Posterior cingulate gyrus (tissue), 11 donors: ENCODE measurements at places on chromosomes 2 and 18.
A peak's percentile ranks its signal among the peaks of the same experiment; 100 is the strongest.

DNA sequence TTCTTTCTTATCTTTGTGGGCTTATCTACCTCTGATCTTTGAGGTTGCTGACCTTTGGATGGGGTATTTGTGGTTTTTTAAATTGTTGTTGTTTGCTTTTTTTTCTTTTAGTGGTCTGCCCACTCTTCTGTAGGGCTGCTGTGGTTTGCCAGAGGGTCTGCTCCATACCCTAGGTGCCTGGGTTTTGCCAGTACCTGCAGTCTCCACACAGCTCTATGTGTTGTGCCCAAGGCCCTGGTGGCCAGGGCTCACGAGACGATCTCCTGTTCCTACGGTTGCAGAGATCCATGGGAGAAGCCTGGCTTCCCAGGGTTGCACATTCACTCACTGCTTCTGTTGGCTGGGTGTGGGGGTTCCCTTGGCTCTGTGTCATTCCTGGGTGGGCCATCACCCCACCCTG, 87.1 kb downstream of the PARD3B start:
- DNase-seq: no peak

- DNase-seq: no peak
Observed at GRCh38 chr2:381181-381580, 93.3 kb upstream of the ALKAL2 start.

GRCh38 chr2:44250376-44250775, 24.9 kb upstream of the SLC3A1 start:
- DNase-seq: no peak

GRCh38 chr18:48800876-48801727, 149.7 kb downstream of the SMAD7 start:
- no peak for DNase-seq

DNA sequence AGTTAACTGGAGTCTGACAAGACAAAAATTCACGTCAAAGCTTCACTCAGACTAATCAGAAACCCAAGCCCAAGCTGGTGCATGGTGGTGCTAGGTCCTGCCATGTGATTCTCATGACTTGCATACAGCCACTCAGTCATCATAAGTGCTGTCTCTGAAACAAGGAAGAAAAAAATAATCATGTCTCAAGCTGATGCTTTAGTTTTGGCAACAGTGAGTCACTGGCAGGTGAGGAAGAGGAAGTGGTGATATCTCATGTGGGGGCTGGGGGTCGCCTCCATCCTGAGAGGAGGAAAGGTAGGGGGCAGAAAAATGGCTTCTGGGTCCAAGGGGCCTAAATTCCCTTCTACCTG, 136.3 kb downstream of the TMEM163 start:
- no peak for DNase-seq

- DNase-seq: no peak
Observed at GRCh38 chr2:172965433-172966212, 110.0 kb upstream of the MAP3K20 start.

DNA sequence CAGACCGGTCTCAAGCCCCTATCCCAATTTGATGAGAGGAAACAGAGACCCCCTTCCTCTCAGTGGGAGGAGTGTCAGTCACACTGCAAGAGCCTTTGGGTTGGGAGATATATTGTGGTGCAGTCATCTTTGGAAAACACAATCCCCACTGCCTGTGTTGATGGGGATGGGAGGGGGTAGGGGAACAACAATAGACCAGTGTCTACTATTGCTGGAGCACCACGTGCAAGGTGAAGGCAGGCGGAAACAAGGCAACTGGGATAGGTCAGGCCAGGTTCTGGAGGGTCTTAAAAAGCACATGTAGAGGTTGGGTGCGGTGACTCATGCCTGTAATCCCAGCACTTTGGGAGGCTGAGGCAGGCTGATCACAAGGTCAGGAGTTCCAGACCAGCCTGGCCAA, 127.9 kb downstream of the ZFP36L2 start:
- no peak for DNase-seq

- DNase-seq: no peak
Observed at GRCh38 chr2:236974148-236974547, 111.5 kb upstream of the COPS8 start.

DNA sequence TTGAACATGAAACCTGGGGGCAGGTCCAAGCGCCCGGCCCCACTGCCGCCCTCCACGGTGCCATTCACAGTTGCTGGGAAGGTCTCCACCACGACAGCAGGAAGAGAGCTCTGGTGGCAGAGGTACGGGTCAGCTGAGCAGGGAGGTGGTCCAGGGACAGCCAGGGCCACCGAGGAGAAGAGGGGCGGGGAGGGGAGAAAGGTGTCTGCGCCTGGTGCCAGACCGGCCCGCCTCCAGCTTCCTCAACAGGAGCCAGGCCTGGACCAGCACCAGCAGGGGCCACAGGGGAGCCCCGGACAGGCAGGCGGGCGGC, 56.2 kb downstream of the BIN1 start:
- no peak for DNase-seq

- DNase-seq: no peak
Observed at GRCh38 chr2:101509499-101510284, 34.8 kb upstream of the RFX8 start.

DNA sequence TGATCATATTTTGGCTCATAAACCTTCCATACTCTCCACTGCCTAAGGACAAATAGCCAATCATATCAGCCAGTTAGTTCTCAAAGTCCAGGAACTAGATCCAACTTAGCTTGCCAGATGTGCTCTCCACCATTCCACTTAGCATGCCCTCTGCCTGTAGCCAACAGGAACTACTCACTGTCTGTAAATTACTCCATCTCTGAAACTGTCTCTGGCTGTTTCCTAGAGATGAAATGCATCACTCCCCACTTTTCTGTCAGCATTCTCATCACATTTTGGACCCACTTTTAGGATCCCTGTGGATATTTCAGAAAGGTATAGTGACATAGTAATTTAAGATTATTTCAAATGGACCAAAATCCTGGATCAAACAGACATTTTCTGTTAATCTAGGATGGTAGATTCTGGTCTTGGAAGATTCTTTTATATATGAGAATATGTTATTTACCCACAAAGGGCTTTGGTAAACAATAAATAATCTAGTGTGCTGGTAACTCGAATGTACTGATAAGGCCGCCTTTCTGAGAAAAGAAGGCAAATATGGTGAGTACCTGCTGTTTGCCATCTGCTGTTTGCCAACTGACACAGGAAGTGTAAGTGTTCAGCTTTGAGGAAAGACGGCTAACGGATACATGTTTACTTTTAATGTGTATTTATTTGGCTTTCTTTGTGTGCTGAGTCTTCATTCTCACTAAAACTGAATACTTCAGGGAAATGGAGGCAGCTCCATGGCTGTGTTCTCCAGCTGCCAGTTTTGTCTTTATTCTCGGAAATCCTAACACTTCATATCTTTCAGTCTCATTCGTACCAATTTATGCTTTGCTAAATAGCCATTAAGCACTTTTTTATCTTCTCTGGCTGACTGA, 79.5 kb downstream of the EVA1A start:
- DNase-seq: no peak

DNA sequence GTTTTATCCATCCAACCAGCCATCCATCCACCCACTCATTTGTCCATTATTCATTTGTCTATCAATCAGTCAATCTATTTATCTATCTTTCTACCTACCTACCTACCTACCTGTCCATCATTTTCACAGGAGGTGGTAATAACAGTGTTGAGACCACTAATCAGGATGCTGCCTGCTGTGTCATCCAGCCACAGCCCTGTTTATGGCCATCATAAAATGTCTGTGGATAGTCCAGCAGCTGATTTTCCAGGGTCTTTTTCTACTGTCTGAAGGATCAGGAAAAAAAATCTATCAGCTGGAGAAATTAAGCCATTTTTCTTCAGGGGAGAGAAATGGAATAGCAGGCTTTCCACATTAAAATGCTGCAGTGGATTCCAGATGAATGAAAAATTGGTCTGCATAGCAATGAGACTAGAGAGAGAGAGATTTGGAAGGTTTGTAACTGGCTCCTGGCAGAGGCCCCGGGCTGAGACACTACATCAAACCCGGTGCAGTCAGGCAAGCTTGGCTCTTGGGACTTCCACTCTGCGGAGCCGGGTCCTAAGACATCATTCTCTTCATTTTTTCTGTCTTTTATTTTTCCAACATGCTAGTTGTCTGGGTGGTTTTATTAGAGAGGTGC, 33.0 kb upstream of the BOD1L2 start:
- peak; percentile 14 for DNase-seq

DNA sequence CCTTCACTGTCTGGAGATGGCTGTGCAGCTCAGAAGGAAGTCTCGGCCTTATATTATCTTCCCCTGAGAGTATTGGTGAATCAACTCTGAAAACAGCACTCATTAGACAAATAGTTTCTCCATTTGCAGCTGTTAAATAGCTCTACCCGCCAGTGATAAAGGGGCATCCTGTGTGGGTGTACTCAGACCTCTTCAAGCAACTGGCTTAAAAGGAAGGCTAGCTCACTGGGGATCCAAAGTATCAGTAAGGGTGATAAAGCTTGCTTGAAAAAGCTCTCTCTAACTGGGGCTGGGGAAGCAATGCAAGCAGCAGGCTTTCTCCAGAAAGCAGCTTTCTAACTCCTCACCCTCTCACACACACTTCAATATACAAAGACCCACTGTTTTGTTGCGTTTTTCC, 64.9 kb upstream of the PSMD14 start:
- no peak for DNase-seq

DNA sequence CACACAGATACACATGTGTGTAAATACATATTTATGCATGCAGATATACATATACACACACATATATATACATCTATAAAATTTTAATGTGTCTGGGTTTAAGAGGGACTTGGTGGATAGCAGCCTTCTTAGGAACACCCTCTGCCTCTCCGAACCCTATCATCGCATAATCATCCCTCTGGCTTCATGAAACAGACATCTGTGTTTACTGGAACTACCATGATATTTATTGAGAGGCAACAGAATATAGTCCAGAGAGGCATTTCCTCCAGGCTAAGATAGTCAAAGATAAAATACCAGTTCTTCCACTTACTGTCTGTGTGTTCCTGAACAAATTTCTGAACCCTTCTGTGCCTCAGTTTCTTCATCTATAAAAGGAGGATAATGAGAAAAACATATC, 239.0 kb upstream of the FANCL start:
- DNase-seq: no peak

DNA sequence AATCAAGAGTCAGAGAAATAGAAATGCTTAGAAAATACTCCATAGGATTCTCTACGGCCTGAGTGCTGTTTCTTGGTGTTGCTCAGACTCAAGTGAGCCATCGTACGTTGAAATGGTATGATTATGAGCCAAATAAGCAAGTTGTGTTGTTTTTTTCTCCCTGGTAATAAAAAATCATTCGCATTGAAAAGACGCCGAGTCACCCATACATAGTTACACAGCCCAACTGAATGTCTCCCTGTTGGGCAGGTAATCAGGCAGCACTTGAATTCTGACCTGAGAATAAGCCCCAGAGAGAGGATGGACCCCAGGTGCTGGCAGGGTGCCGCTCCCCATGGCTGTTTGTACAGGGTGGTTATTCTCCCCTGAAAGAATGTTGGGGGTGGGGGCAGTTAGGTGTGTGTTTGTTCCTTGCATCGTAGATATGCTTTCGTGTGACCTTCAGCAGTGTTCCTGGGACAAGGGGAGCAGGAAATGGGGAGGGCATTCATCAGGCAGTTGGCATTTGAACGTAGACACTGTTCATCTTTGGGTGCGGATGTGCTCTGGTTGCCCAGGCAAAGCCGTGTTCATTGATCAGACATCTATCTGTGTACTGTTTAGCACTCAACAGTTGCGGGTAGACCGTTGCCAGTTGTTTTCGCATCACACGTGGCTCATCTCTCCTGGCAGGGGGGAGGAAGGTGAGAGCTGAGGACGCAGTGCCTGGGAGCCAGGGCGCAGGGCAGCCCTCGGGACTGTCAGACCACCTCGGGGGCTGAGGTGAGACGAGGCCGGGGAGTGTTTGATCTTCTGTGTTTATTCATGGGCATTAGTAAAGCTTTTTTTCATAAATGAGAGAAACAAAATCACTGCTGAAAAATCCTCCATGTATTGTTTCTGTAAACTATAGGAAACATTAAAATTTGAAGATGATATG, 27.3 kb downstream of the MTCL1 start:
- DNase-seq: no peak

- DNase-seq: no peak
Observed at GRCh38 chr2:49621016-49621415, 466.7 kb upstream of the FSHR start.

DNA sequence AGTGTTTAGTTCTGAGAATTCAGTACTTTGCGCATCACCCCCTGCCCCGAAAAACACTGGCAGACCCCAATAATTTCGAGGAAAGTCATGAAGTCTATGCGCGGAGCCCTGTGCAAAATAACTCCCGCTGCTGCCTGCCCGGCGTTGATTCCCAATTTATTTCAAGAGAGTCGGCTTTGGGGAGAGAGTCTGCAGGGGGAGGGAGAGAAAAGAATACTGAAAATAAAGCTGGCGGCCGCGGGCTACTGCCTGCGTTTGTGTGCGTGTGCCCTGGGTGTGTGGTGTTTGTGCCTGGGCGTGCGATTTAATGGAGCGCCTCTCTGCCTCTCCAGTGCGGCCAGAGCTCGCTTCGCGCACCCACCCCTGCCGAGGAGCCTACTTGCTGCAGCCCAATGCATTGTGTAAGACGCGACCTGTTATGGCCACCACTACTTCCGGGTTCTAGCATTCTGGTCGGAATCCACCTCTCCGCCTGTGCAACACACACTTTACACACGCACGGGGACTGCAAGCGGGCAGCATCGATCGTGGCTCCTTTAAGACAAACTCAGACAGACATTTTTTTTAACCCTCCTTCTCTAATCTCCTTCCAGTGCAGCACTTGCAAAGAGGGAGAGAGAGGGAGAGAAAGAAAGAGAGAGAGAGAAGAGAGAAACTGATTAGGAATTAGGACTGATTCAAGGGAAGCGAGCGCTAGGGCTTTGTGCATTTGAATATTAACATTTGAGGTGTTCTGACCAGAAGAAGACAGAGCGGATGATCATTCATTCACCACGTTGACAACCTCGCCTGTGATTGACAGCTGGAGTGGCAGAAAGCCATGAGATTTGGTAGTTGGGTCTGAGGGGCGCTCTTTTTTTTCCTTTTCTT, at the start of gene MEIS1:
Gene MEIS1, plus strand, starts transcription at position 447 of the 870 bp plus-strand sequence. CDS start 732 bp downstream, outside the sequence.
- DNase-seq: peak; percentile 84

- DNase-seq: peak; percentile 30
Observed at GRCh38 chr2:238095143-238095542, 5.0 kb upstream of the ESPNL start.

- DNase-seq: no peak
Observed at GRCh38 chr2:188751816-188752215, 222.4 kb upstream of the COL3A1 start.

DNA sequence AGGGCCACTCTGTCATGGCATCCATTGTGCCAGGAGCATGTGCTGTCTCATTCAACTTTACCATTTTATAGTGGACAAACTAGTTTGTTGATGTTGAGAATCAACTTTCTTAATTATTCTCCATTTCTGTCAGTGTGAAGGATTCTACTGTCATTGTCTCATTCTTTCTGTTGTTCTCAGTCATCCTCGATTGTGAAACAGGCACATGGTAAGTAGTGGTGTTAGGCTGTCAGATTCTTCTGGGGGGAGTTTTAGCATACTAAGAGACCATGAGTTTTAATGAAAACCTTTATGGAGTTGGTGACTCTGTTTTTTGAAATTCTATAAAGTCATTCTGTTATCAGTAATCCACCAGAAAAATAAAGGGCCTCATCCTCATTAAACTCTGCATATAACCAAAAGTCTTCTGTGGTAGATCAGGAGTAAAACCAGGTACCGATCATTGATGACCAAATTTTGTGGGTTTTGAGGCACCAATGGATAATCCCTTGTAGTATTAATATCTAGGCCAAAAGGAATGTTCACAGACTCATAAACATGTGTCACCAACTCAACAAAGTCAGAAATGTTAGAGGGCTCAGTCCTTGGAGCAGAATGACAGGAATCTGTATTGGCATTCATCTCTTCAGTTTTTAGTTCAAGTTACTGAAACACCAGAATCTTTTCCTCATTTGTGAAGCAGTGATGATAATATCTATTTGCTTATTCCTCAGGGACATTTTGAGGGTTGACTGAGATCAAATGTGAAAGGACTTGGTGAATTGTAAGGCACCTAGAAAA, 73.2 kb downstream of the CERS6 start:
- no peak for DNase-seq
